Cortex of kidney (tissue), 1 donor: ENCODE measurements at places on chromosomes 16 and 17.

- no peak for DNase-seq
Observed at GRCh38 chr16:6099102-6099501, 1001.5 kb upstream of the EEF2KMT start.

DNA sequence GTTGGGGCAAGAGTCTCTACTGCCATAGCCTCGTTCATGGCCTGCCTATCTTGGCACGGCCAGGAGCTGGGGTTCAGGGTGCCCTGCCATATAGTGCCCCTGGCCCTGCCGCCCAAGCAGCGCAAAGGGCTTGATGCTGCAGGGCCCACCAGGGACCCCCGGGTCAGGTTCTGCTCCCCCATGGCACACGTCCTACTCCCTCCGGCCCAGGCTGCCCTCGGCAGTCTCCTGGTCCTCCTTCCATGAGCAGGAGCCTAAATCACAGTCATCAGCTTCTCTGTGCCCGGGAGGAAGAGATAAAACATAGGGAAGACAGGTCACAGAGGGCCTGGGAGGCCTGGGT lies 55.9 kb upstream of the MTSS2 start:
- DNase-seq = no peak

DNA sequence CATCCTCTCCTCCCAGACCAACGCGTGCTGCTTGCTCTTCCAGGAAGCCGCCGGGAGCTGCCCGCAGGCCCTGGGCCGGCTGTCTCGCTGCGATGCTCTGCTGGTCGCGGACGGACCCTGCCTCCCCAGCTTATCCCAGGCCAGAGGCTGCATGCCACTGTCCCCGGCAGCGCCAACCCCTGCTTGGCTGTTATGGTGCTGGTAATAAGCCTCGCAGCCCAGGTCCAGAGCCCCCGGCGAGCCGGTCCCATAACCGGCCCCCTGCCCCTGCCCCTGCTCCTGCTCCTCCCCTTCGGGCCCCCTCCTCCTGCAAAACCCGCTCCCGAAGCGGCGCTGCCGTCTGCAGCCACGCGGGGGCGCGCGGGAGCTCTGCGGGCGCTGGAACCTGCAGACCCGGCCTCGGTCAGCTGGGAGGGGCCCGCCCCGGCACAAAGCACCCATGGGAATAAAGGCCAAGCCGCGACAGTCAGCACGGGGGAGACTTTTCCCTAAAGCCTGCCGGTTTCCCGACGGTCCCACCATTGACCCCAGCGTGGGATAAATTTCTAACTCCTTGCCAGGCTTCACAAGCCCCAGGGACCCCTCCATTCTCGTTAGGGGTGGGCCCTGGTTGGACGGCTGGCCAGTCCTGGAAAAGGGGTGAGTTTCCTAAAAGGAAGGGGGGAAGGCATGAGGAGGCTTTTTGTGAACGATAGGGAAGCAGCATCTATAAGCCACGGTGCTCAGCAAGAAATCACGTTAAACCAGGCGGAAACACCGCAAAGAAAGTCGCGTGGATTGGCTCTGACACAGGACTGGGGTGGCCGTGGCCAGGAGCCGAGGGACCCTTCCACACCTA lies 11.2 kb downstream of the ENPP7 start:
- no peak for DNase-seq

DNA sequence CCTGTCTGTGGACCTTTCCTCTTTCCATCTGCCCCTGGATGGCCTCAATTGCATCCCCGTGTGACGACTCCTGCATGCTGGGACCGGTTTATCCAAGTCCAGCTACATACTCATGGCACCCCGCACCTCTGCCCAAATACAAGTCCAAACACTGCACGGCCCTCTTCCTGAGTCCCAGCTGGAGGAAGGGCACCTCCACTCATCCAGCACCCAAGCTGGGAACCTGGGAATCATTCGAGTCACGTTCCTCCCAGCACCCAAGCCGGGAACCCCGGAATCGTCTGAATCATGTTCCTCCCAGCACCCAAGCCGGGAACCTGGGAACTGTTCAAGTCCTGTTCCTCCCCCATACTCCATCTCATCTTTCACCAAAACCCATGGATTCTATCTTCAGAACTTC lies 10.2 kb downstream of the TRARG1 start:
- no peak for DNase-seq

DNA sequence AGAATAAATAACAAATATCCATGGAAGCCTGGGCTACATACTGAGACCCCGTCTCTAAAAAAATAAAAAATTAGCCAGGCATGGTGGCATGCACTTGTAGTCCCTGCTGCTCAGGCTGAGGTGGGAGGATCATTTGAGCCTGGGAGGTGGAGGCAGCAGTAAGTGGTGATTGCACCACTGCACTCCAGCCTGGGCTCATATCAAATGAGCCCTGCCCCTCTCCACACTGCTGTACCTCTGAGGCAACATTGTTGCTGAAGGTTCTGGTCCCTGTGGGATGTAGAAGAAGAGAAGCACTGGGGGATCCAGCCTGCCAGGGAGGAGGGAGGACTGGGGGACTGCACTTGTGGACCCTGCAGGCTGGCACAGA lies 11.4 kb upstream of the ARHGAP23 start:
- no peak for DNase-seq

- no peak for DNase-seq
Observed at GRCh38 chr17:43129671-43130010, 4.5 kb upstream of the BRCA1 start.

DNA sequence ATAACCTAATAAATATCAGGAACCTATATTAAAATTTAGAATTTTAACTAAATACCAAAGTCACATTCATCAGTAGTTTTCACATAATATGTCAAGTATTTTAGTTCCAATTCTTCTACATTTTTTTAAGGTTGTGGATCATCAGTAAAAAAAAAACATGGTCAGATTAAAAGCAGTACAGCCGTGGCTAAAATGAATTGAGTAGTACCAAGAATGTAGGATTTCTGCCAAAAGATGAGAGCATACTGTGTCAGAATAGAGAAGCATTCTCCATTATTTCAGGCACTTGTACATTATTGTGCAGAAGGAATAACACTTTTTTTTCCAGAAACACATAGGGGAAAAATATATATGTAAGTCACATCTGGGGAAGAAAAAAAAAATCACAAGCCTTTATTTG lies 1176.1 kb downstream of the CDH11 start:
- no peak for DNase-seq

DNA sequence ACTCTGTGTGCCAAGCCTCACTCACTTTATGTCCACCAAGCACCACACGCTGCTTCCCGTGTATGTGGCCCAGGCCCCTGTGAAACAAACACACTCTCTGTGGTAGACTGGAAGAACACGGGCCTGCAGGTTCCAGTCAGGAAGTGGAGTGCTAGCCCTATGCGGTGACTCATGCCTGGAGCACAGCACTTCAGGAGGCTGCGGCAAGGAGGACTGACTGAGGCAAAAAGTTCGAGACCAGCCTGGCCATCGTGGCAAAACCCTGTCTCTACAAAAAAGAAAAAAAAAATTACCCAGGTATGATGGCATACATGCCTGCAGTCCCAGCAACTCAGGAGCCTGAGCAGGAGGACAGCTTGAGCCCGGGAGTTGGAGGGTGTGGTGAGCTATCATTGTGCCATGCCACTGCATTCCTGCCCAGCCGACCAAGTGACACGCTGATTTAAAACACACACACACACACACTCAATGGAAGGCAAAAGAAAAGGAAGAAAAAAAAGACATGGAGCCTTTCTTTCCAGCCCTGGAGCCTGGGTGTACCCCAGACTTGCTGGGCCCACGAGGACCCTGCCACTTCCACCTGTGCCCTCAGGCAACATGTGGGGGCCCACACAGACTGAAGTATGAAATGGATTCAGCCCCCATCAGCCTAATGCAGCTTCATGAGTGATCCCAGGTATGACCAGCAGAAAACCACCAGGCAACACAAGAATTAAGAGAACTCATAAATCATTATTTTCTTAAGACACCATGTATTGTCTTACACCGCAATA lies 126.6 kb downstream of the ANKRD11 start:
- DNase-seq = no peak

- no peak for DNase-seq
Observed at GRCh38 chr16:81723098-81723723, 55.9 kb upstream of the PLCG2 start.

DNA sequence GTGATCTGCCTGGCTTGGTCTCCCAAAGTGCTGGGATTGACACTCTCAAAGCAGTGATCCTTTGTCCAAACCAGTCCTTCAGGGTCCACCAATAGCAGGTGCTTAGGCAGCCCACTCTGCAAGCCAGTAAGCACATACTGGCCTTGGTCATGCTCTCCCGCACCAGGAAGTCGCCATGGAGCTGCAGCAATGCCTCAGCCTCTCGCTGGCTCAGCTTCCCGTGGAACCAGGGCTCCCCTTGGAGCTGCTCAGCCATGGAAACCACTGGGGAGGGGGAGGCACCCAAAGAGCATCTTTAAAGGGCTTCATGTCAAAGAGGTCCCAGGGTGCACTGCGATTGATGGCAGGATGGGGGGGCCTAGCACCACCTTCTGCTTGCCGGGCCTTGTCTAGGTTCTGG lies 9.6 kb upstream of the UBTF start:
- DNase-seq = no peak

- DNase-seq = no peak
Observed at GRCh38 chr17:42337442-42337841, 49.1 kb downstream of the STAT5A start.

GRCh38 chr16:63697736-63698135 lies 1424.1 kb downstream of the CDH11 start:
- no peak for DNase-seq

GRCh38 chr17:77863814-77864161 lies 94.7 kb upstream of the TNRC6C start:
- DNase-seq = no peak

DNA sequence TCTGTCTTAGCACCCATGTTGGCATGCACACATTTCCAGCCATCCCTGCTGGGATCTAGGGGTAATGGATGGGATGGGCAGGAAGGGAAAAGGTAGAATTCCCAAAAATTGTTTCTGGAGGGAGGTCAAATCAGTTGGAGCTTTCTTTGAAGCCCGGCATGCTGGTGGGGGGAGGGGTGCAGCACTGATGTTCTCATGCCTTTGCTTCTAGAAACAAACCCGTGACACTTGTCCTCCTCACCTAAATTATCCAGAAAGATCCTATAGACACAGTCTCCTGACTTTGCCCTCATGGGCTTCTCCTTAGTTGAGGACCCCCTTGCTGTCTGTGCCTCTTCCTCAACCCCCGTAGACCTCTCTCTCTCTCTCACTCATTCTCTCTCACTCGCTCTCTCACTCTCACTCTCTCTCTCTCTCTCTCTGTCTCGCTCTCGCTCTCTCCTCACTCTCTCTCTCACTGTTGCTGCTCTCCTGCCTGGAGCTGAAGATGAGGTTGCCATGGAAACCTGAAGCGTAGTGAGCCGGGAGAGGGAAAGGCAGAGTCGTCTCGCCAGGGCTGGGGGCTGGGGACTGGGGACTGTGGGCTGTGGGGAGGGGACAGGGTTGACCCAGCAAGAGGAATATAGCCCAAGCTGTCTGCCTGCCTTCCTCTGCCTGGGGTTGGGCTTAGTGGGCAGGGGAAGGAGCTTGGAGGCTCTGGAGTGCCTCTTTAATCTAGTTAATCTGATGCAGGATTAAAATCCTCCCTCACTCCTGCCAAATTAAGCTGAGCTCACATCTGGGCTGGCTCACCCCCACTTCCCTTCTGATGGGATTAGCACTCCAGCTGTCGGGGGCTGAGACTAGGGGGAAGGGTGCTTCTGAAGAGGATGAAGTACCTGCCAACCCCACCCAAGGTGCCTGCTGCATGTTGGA lies 16.1 kb downstream of the LASP1 start:
- no peak for DNase-seq

GRCh38 chr17:37614823-37615222 lies 5.6 kb upstream of the SYNRG start:
- DNase-seq = no peak

DNA sequence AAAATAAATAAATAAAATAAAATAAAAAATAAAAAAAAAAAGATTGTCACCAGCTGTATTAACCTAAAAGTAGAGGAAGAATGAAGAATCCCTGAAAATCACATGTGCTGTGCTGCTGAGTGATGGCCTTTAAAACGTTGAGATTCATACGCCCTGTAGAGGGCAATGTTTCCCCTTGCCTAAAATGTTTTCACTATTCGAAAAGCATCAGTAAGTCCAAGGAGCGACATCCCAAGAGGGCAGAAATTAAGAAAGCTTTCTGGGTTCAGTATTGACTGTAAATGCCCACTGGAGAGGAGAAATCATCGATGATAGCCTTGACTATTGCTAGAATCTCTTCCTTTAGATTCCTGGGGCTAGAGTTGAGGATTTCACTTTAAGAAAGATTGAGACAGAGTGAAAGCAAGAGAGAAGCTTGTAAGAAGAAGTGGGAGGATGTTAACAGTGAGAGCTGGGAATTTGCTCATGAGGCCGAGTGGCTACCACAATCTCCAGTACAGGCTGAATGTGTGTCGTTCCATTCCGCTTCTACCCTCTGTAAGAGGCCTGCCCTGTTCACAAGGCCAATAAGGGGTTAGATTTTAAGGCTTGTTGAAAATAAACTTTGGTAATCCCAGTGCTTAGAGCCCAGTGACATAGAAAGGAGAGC lies 170.8 kb upstream of the FAM20A start:
- no peak for DNase-seq

GRCh38 chr17:4109449-4109848 lies 33.4 kb downstream of the ZZEF1 start:
- DNase-seq = no peak

DNA sequence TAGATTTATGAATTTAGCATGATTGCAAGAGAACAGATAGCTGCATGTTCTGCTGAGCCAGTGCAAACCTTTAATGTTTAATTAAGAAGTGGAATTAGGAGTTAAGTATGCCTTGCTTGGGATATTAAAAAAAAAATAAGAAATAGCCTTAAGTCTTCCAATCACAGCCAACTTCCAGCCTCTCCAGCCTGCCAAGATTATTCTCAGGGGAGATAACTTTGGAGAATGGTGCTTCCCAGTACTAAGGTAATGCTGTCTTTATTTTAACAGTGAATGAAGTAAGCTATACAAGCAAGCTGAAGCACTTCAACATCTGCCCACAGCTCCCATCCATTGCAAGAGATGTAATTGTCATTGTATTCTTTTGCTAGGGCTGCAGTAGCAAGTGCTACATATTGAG lies 389.5 kb upstream of the ASIC2 start:
- DNase-seq = no peak

GRCh38 chr17:37116671-37117185 lies 168.0 kb downstream of the AATF start:
- no peak for DNase-seq

- DNase-seq = no peak
Observed at GRCh38 chr17:76261421-76262215, 3.5 kb upstream of the UBALD2 start.

GRCh38 chr17:75319904-75320691 lies 30.9 kb upstream of the SLC25A19 start:
- no peak for DNase-seq

GRCh38 chr17:72205822-72206221 lies 85.0 kb downstream of the SOX9 start:
- DNase-seq = no peak

DNA sequence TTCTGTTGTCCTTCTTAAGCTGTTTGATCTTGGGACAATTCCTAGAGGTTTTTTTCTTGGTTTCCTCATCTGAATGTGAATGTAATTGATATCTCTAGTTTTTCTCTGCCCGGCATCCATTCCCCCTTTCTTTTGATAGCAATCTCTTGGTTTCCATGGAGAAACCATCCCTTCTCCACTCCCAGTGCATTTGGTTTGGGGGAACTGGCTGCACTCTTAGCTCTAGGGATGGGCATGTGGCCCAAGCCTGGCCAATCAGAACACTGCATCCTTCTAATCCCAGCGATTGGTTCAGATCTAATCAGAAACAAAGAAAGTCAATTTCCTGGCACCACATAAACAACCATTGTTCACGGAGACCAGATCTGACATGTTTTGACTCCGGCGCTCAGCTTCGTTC lies 45.1 kb downstream of the IRX3 start:
- no peak for DNase-seq

GRCh38 chr16:77612596-77612995 lies 109.7 kb upstream of the NUDT7 start:
- no peak for DNase-seq

GRCh38 chr16:68488554-68488953 lies 40.2 kb upstream of the SMPD3 start:
- DNase-seq = no peak
